ENCODE measurements at places on chromosomes 16 and 17. TPM values are rescaled to one million over a fixed set of nuclear protein-coding genes. Genes with fewer than 3 reads are reported as not detected.

DNA sequence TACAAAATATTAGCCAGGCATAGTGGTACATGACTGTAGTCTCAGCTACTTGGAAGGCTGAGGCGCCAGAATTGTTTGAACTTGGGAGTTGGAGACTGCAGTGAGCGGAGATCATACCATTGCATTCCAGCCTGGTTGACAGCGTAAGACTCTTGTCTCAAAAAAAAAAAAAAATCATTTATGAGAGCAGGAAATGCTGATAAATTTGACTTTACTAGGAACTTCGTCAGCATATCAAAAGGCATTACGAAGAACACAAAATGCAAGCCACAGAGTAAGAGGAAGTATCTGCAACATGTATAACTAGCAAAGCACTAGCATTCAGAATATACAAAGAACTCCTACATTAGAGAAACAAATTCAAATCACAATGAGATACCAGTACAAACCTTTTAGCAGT is 279.3 kb downstream of the ZFHX3 start:
- no peak for DNase-seq

GRCh38 chr16:86010680-86011141 is 111.7 kb downstream of the IRF8 start:
- no peak for DNase-seq

- DNase-seq = peak; percentile 84
These were observed 6.9 kb downstream of the PHOSPHO1 start for GRCh38 chr17:49223517-49224197.

- peak; percentile 94 for DNase-seq
These were observed 34.4 kb downstream of the C16orf78 start for GRCh38 chr16:49407873-49408550.

GRCh38 chr16:52912565-52913173 is 140.0 kb downstream of the CHD9NB start:
- peak; percentile 84 for DNase-seq

DNA sequence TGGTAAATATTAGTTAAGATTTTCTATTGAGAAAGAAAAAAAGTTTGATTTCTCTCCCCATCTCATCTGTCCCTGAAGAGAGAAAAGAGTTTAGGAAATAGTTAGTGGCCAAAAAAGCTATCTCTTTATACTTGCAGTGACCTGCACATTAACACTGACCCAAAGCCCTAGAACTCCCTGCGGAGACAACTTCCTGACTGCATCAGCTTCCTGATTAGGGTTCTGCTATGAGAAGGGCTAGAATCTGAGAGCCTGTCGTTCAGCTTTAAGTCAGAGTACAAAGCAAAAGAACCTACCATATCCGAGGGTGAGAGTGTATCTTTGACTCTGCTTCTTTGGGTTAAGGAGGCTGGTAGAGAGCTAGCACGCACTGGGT is 24.7 kb downstream of the LIMD2 start:
- peak; percentile 68 for DNase-seq

TBC1D3D gene
- total RNA-seq = not detected
